Stimulated activated CD8-positive, alpha-beta memory T cell treated with anti-CD3 and anti-CD28 coated beads, Interleukin-4, amount 100 ng/mL, for 48 hours (primary cell): ENCODE measurements at places on chromosomes 4 and X.

DNA sequence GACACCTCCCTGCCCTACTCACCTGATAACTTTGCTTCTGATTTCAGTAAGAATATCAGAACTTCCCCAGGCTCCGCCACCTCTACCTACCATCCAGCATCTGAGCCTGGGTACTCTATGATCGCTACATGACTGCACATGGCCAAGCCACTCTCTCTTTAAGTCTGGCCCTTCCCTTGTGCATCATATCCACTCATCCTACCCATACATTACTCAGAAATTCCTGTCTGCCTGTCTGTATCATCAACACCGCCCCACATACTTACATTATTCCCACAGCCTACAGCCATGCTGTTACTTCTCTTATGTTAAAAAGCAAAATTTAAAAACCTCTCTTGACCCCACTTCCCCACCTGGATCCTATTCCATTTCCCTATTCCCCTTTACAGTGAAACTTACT, 84.7 kb downstream of the SCD5 start:
- DNase-seq = no peak

GRCh38 chr4:78962597-78963115, 23.4 kb upstream of the PAQR3 start:
- no peak for DNase-seq

- no peak for DNase-seq
Observed at GRCh38 chr4:68451246-68452211, 4.3 kb downstream of the TMPRSS11E start.

GRCh38 chr4:128163177-128164117, 102.3 kb downstream of the LARP1B start:
- DNase-seq = no peak

DNA sequence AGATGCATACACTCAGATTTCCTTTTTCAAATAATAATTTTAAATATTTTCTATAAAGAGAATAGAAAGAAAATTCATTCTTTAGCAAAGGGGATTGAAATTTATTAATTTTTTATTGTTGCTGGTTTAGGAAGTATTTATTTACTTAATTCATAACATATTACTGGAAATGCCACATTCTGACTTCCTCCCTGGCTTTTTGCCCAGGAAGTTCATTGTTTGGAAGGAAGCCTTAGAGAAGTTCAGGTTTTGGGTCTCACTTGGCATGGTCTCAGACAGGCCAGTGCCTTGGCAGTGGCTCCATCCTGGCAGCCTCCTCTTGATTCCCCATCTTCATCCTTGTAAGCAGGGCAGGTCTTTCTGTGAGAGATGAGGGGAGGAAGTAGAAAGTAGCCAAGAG, 50.5 kb downstream of the IL15 start:
- no peak for DNase-seq

DNA sequence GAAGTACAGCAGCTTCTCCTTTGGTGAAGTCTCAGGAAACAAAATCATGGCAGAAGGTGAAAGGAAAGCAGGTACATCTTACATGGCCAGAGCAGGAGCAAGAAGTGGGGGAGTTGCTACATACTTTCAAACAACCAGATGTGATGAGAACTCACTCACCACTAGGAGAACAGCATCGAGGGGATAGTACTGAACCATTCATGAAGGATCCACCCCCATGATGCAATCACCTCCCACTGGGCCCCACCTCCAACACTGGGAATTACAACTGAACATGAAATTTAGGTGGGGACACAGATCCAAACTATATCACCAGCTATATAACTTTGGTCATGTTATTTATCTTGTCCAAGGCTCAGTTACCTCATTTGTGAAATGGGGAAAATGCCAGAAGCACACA, 159.4 kb downstream of the OPHN1 start:
- DNase-seq = no peak

DNA sequence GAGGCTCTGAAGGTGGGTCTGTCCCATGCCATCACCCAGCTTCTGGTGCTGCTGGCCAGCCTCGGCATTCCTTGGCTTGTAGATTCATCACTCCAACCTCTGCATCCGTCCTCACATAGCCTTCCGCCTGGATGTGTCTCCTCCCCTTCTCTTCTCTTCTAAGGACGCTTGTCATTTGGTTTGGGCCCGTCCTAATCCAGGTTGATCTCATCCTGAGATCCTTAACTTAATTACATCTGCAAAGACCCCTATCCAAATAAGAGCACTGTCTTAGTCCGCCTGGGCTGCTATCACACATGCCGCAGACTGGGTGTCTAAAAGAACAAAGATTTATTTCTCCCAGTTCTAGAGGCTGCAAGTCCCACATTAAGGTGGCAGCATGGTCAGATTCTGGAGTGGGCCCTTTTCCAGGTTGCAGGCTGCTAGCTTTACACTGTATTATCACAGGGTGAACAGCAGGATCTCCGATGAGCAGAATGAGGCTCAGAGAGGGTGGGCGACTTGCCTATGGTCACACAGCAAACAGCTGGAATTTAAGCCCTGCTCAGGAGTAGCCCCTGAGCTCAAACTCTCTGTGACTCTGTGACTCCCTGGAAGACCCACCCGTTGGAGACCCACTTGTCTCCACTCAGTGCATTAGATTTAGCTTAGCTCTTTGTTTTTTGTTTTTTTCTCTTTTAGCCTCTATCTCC, 113.1 kb downstream of the STK32B start:
- no peak for DNase-seq

DNA sequence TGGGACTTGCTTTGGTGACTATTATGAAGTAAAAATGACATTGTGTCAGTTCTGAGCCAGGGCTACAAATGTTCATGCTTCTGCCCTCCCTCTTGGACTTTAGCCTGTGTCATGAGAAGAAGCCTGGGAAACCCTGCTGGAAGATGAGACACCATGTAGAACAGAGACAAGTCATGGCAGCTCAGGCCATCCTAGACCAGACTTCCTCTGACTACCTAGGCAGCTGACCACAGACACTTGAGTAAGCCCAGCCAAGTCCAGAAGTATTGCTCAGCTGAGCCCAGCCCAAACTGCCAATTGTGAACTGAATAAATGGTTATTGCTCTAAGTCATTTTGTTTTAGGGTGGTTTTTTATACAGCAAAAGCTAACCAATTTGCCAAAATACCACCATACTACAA, 467.6 kb upstream of the CNKSR2 start:
- no peak for DNase-seq
